CD4-positive, alpha-beta T cell treated with Interleukin-1 beta for 1 hour (primary cell): ENCODE measurements at places on chromosomes 1 and 21.

- no peak for DNase-seq
These were observed 220.4 kb downstream of the RHOU start for GRCh38 chr1:228955691-228956090.

DNA sequence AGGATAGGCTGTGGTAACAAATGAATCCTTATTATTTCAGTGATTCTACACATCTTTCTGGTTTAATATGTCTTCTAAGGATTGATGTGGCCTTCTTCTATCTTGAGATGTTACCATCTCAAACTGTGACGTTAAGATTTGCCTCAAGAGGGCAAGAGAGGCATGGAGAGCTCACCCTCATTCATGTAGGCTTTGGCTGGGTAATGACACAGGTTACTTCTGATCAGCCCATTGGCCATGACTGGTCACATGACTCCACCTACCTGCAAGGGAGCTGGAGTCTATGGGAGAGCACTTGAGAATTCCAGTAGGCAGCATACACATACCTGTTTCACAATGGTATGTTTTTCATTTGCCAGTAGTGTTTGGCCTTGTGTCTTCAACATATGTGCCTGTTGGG is 30.0 kb downstream of the CACHD1 start:
- DNase-seq = no peak

GRCh38 chr1:6303397-6304012 is 42.6 kb upstream of the GPR153 start:
- DNase-seq = no peak

DNA sequence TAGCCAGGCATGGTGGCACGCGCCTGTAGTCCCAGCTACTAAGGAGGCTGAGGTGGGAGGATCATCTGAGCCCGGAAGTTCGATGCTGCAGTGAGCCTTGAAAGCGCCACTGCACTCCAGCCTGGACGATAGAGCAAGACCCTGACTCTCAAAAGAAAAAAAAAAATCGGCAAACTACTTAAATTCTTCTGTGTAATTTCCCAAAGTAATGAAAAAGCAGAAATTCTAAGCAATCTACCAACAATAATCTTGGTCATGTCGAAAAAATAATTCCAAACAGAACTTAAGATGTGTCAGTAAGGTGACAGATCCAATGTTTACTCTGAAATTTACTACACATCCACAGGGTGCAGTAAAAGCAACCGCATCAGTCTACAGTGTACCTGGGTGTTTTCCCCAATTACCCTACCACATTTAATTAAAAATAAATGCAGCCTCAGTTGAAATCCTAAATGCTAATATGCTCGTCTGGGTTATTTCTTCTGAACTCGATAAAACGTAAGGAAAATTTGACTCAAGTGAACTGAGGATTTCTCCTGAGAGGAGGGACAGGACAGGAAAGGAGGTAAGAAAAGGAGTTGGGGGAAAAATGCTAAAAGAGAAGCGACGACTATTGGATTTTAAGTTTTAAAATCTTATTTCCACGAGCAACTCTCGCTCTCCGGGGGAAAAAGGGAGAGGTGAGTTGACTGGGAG is 801 bp downstream of the EPRS1 start:
- no peak for DNase-seq

DNA sequence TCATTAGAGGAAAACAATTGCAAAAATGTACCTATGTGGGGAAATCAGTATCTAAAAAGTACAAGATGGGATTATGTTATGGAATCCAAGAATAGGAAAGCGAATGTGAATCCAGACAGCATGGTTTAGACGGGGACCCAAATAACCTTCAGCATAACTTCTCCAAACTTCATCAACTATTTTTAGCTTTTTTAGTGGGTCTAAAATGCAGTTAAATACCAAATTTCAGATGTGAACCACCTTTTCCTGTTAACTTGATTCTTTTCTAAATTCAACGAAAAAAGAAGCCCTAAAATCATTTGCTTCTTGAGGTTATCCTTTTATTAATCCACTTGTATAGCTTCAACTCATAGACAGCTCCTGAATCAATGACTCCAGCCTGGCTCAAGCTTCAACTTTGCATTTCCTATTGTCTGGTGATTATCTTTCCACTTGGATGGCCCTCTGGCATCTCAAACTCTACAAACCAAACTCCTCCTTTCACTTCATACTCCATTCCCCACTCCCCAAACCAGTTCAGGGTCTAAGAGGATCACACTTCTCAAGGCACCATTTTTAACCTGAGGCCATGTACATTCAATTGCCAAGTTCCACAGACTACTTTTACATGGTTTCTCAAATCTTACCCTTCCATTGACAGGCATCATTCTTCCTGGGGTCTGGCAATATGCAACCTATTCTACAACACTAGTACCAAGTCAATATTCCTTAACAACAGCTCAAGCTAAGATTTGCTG is 7.4 kb downstream of the ERRFI1 start:
- DNase-seq = no peak

DNA sequence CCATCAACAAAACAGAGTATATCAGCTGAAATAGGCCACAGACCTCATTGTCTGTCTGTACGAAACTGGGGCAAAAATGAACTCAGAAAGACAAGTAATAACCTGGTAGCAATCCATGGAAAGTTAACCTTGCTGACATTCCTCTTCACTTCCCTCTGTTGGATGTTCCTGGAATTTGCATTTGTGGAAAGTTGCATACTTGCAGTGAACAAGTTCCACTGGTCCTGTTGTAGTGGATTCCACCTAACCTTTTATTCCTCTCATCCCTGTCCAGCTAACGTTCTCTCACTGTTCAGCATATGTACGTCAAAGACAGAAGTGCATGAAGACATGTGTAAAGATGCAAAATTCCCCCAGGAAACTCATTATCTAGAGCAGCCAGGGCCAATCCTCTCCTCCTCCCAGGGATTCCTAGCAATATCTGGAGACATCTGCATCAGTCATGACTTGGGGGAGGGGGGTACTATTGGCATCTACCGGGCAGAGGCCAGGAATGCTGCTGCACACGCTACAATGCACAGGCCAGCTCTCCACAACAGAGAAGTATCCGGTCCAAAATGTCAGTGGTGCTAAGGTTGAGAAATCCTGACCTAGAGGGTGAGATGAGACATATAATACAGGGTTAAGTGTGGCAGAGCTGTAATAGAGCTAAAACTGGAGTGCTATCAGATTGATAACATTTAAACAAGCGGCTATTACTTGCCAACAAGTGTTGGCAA is 8.2 kb downstream of the LPAR3 start:
- no peak for DNase-seq

GRCh38 chr1:44653107-44653964 is 20.9 kb downstream of the TMEM53 start:
- DNase-seq = no peak

GRCh38 chr1:176826265-176826664 is 338.2 kb downstream of the ASTN1 start:
- DNase-seq = no peak

DNA sequence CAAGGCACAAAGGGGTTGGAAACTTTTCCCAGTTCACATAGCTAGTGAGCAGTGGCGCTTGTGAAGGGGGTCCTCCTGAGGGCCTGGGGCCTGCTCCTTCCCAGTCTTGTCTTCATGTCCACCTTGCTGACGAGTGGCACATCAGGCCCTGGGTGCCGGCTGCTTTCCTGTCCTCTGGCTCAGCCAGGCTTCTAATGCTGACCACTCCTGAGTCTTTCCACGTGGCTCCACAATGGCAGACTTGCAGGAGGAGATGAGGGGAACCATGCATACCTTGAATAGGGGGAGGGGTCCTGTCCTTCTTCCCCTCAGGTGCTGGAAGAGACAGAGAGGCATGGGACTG is 38.7 kb downstream of the MAPKAPK2 start:
- DNase-seq = no peak

DNA sequence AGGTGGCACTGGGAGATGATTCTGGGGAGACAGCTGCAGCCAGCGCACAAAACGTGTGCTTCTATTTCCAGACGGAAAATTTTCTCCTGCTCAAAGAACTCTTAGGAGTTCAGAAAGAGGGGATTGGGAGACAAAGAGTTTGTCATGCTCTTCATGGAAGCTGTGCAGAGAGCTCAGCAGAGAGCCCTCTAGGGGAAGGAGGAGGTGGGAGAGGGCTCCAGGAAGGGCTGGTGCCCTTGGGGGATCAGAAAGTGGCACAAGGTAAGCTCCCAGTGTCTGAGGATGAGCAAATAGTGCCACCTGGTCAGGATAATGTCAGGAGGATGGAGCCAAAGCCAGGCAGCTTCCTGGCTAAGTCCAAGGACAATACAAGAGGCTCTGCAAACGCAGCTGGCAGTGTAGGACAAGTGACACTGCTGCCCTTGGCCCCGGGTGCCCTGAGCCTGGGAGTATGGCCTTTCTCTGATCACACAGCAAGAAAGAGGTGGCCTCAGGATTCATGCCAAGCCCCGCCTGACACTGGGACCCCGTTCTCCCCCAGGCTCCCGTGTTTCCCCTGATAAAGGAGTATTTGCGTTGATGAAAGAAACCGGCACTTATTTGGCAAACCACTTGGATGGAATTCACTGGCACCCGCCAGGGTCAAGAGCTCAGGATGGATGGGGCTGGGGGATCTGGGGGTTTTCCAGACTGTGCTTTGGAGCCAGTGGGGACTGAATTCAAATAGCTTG is 254.0 kb downstream of the PTPRU start:
- no peak for DNase-seq

GRCh38 chr1:24919791-24920532 is 10.1 kb downstream of the RUNX3 start:
- DNase-seq = no peak

GRCh38 chr1:68623700-68624099 is 126.8 kb upstream of the DEPDC1 start:
- DNase-seq = no peak

GRCh38 chr21:25733859-25734653 is 648 bp downstream of the ATP5PF start:
- DNase-seq = no peak

GRCh38 chr1:3894626-3895278 is 5.3 kb downstream of the C1orf174 start:
- no peak for DNase-seq

GRCh38 chr21:16095005-16095404 is 365.2 kb downstream of the USP25 start:
- no peak for DNase-seq

GRCh38 chr21:34261841-34262468 is 101.9 kb upstream of the KCNE2 start:
- DNase-seq = no peak

- DNase-seq = peak; percentile 70
These were observed 832 bp downstream of the HCN3 start for GRCh38 chr1:155277902-155278688.

DNA sequence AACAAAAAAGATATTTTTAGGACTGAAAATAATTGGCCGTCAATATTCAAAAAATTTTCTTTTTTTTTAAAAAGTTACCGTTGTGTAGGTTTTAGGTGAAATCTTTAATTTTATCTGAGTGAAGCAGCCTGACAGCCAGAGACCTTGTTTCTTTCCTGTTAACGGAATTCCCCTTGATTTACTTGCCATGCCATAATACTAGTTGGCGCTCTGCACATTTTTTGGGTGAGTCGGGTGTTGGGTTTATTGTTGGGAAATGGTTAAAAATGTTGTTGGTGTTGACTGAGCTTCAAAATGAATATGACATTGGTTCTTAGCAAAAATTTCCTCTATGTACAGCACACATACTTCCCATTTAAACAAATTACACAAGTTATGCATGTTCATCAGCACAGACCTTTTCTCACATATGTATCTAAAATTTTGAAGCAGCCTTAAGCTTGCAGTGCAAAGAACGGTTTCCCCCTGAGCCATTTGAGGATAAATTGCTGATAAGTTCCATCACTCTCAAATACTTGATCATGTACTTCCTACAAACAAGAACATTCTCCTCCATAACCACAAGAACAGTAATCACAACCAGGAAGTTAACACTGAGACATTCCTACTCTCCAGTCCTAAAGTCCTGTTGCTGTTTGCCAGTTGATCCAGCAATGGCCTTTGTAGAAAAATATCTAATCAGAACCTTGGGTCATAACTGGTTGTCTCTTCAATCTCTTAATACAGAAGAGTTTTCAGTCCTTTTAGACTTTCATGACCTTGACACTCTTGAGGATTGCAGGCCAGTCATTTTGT is 34.2 kb downstream of the CAMTA1 start:
- DNase-seq = no peak

- no peak for DNase-seq
These were observed 29.8 kb downstream of the SHISAL2A start for GRCh38 chr1:52662645-52663313.

DNA sequence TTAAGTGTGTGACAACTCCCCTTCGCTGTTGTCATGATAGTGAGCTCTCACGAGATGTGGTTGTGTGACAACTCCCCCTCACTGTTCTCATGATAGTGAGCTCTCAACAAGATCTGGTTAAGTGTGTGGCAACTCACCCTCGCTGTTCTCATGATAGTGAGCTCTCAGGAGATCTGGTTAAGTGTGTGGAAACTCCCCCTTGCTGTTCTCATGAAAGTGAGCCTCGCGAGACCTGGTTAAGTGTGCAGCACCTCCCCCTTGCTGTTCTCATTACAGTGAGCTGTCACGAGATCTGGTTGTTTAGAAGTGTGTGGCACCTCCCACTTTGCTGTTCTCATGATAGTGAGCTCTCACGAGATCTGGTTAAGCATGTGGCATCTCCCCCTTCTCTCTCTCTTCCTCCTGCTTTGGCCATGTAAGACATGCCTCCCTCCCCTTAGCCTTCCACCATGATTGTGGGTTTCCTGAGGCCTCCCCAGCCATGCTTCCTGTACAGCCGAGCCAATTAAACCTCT is 25.1 kb upstream of the LSS start:
- DNase-seq = peak; percentile 64

- no peak for DNase-seq
These were observed 6.3 kb downstream of the CELSR2 start for GRCh38 chr1:109255678-109256077.

DNA sequence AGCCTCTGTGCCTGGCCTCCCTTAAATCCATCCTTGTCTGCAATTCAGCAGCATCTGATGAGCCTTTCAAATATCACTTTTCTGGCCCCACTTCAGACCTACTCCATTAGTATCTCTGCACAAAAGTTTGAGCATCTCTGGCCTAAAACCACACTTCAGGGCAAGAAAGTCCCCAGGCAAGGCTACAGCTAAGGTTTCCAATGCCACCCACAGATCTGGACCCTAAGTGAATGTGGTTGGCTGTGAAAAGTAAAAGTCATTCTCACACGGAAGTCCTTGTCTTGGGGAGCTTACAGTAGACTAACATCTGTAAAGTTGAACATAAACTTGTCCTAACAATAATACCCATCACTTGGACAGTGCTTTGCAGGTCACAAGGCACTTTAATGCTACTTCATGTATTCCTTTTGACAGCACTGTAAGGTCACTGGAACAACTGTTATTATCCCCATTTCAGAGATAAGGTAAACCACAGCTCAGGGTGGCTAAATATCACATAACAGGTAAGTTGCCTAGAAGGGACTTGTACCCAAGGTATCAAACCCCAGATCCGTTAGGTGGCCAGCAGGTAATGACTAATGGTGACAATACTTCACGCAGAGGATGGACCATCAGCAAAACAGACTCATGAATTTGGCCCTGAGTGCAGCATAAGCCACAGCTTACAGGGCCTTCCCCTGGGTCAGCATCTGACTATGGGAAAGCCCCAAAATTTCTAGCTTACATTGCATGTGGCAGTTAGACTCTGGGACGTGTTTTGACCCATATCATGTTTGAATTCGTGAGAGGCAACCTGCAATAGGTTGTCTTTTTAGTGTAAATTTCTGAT is 356.0 kb downstream of the HHAT start:
- no peak for DNase-seq
